ENCODE measurements at places on chromosomes 7 and 10.

- no peak for DNase-seq
Measured at GRCh38 chr10:88070080-88070880, 206.9 kb downstream of the PTEN start.

- peak; percentile 74 for DNase-seq
Measured at GRCh38 chr10:100370714-100371481, 23.9 kb downstream of the SCD start.

DNA sequence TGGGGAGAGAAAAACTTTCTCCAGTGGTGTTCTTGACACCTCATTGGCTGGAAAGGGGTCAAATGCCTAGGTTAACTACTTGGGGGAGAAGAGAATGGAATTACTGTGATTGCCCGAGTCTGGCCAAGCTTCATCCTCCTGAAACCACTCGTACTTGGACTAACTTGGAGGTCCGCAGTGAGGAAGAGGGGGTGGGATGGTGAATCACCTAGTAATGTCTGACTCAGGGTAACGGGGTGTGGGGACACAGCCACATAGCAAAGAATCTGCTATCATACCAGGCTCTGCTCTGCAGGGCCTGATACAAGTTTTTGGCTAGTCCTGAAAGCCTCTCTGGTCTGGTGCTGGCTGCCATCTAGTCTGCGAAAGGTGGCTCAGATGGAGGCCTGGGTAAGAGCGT lies 190.9 kb downstream of the RPS24 start:
- no peak for DNase-seq

DNA sequence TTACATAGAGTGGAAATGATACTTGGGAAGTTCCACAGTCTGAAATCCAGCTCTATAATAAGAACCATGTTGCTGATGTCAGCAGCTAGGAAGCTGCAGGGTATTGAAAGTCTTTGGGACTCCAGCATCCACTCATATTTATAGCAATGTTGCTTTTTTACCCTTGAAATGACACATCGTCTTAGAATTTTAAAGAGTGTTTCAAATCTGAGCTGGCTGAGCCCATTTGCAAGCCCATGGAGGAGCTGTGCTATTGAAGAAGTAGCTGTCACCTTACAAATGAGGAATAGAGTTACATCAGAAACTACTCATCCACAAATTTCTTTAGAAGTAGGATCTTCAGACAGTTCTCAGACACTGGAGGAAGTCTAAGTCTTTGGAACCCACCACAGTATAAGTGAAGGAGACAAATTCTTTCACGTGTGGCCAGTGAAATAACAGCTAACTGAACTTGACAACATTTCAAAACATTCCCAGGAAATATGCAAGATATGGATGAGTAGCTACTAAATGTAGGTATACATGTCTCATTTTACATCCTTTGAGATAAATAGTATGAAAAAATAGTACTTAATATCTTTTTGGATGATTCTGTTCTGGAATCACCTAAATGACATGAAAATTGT lies 203.6 kb downstream of the ZNF365 start:
- DNase-seq, result no peak

GRCh38 chr10:4902571-4903011 lies 60.6 kb upstream of the AKR1C1 start:
- DNase-seq, result no peak

DNA sequence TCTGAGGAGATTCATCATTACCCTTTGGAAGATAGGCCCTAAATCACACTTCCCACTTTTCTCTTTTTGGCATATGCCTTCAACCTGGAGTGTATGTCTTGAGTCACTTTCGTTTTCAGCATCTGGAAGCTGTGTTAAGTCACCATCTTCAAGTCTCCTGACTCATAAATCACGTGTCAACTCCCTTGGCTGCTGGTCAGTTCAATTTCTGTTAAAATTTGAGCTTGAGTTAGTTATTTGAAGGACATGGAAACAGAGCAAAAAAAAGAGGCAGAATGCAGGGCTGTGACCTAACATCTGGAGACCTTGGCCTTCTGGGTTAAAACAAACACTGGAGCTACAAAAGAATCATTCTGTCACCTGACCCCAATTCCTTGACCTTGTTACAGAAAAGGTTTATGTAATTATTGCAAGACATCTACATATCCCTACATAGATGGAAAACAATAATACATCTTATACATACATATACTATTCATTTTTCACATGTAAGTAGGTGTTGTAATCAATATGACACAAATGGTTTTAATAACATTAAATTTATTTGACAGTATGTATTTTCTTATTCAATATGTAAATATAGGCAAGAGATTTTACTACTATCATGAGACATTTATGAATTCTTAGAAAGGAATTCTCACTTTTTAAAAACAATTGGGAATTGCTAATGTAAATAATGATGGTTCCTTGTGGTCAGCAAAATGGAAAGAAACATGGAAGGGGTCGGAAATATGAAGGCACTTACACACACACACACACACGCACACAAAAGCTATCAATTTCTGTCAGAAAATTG lies 169.7 kb upstream of the PHYHIPL start:
- DNase-seq, result no peak

GRCh38 chr10:17743437-17743836 lies 8.6 kb upstream of the TMEM236 start:
- DNase-seq, result no peak

GRCh38 chr10:33460505-33461294 lies 126.2 kb upstream of the NRP1 start:
- DNase-seq, result no peak

- no peak for DNase-seq
Measured at GRCh38 chr7:110373859-110374258, 717.1 kb upstream of the LRRN3 start.

DNA sequence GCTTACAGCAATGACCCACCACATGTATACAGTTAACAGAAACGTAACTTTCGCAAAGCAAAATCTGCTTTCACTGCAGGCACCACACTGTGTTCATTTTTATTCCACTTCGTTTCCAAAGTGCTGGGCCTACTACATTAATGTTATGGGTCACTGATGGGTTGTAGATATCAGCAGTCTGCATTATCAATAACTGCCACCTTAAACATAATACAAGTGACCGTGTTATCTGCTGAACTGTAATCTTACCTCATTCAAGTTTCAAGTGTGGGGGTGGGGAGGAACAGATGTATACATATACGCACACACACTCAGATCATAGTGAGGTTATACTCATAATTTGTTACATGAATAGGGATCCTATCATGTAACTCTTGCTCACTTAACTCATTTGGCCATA lies 21.1 kb downstream of the RNF32 start:
- DNase-seq, result no peak

GRCh38 chr10:104509981-104510380 lies 131.1 kb upstream of the SORCS3 start:
- DNase-seq, result no peak

GRCh38 chr10:35643151-35644049 lies 1.3 kb upstream of the FZD8 start:
- peak; percentile 87 for DNase-seq

GRCh38 chr10:119241066-119241465 lies 33.7 kb downstream of the GRK5 start:
- DNase-seq, result no peak

DNA sequence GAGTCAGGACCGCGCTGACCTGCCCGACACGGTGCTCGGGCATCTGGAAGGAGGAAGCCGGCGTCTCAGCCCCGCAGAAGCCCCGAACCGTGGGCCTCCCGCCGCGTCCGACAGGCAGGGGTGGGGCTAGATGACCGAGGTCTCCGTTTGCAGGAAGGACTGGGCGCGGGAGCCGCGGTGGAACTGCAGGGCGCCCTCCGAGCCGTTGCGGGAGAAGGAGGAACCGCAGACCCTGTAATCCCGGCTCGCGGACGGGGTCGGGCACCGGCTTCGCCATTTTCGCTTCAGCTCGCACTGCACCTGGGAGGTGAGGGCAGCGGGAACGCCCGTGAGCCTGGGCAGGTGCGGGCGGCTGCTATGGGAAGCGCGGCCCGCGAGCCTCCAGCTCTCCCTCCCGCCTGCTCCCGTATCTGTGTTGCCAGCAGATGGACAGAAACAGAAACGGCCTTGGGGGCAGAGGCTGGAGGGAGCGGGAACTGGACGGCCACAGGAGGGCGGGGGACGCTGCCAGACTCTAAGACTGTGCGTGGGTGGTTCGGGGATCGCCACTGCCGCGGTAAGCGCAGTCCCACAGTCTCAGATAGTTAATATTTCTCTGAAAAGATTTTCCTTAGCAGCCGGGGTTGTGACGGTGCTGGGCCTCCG lies 114.1 kb downstream of the VIPR2 start:
- peak; percentile 95 for DNase-seq

- DNase-seq, result peak; percentile 33
Measured at GRCh38 chr10:70500812-70501301, 22.3 kb downstream of the PALD1 start.

- DNase-seq, result no peak
Measured at GRCh38 chr7:23164846-23165245, 17.0 kb upstream of the NUP42 start.

DNA sequence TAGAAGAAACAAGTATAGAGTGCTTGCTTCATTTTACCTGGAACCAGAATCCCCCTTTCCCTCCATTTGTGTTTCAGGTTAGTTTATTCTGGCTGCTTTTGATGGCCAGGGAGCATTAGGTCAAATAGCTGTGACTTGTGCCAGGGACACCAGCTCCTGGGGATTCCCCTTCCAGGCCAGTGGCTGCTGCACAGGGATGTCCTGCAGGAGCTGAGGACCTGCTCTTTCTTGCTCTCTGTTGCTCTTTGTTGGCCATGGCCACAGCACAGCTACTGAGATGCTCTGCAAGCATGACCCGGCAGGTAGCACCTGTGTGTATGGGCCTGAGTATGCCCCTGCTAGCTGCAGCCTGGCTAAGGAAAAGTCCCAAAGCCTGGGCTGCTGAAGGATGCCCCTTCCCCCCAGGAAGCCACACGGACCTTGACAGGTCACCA lies 208.9 kb downstream of the EBF3 start:
- no peak for DNase-seq

- DNase-seq, result no peak
Measured at GRCh38 chr7:106425017-106425719, 140.4 kb upstream of the NAMPT start.
